Left forelimb (tissue), 1 donor: ENCODE measurements at places on chromosomes 4 and X.
A peak's percentile ranks its signal among the peaks of the same experiment; 100 is the strongest.

DNA sequence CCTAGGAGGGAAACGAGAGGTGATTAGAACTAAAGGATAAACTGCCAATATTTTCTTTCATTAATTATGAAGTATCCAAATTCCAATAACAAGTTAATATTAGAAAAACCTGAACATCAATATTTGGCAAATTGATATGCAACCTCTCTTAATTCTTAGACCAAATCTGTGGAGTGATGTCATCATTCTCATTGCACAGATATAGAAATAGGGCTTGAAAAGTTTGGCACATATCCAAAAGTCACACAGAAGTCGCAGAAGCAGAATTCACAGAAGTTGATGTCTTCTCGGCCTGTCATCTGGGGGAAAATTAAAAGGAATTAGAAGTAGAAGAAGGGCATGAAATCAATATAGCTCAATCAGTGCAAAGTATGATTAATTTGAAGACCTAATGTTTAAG lies 36.9 kb downstream of the ENPEP start:
- DNase-seq, result no peak

- DNase-seq, result no peak
Observed at GRCh38 chr4:101813604-101814003, 23.1 kb downstream of the BANK1 start.

- no peak for DNase-seq
Observed at GRCh38 chr4:35793045-35793722, 451.1 kb downstream of the ARAP2 start.

DNA sequence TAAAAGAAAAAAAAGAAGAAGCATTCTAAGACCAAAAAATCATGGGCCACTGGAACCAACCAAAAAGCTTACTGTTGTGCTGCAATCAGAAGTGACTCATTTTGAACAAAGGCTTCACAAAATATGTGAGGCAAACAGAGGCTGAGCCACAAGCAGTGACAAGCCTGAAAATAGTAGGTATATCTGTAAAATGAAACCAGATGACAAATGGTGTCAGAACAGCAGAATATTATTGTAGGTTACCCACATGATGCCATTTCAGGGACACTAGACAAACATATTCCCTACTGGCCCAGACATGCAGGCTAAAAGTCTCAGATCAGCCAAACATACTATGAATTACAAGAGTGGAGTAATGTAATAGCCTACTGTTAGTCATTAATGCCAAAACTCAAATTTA lies 1301.8 kb upstream of the DIAPH2 start:
- no peak for DNase-seq

- DNase-seq, result no peak
Observed at GRCh38 chr4:69713593-69713992, 46.8 kb downstream of the SULT1B1 start.

GRCh38 chr4:142416121-142416520 lies 430.0 kb downstream of the INPP4B start:
- DNase-seq, result no peak

- no peak for DNase-seq
Observed at GRCh38 chrX:68853665-68854251, 24.9 kb downstream of the EFNB1 start.

- no peak for DNase-seq
Observed at GRCh38 chr4:54498661-54499111, 159.1 kb upstream of the KIT start.

- no peak for DNase-seq
Observed at GRCh38 chrX:118497180-118497818, 1.7 kb downstream of the DOCK11 start.

GRCh38 chr4:6916587-6917460 lies 7.2 kb downstream of the TBC1D14 start:
- DNase-seq, result no peak

DNA sequence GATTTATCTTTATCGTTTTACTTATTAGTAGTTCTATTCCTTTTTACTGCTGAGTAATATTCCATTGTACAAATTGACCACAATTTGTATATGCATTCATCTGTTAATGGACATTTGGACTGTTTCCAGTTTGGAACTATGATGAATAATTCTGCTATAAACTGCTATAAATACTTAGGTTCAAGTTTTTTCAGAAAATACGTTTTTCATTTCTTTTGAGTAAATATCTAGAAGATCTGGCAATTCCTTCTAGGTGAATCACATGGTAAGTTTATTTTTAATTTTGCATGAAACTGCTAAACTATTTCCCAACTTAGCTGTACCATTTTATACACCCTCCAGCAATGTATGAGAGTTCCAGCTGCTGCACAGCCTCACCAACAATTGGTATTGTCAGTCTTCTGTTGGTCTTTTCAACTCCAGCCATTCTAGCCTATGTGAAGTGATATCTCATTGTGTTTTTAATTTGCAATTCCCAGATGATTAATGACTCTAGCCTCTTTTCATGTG lies 22.2 kb downstream of the LIN54 start:
- DNase-seq, result no peak

DNA sequence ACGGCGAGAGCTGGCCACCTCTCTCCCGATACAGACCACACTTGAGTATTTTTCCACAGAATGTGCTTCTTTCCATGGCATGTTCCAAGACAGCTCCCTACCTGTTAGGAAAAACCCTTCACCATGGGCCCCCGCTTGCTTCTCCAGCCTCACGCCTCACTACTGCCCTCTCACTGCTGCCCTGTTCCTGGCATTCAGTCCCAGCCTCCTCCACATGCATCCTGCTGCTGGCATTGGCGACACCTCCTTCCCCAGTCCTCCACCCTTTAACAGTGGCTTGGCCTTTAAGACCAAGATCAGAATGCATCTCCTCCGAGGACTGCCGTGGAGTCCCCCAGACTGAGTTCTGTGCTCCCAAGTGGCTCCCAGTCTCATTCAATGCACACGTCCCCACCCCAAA lies 10.7 kb downstream of the PNMA6F start:
- DNase-seq, result no peak

DNA sequence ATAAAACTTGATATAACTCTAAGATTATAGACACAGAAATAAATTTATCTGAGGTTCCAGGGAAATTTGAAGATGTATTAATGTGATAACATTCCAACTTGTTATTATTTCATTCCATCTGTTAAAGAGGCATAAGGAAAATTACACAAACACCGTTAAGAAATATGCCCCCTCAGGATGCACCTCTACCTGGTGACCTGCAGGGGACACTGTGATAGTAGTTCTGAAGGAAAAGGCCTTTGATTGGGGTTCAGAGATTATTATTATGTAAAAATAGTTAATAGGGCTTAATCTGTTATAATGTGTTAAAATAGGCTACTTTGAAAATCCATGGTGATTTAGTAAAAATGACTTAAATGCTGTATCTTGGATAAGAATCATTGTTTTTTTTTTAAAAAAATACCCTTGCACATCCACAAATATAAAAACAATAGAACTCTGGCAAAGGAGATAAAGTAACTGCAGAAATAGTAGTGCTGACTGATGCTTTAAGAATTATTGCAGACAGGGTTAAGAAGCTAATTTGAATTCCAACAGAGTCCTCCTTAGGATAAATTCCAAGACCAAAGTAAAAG lies 6.1 kb upstream of the ABRAXAS1 start:
- no peak for DNase-seq

- DNase-seq, result peak; percentile 60
Observed at GRCh38 chrX:110317061-110317819, 645 bp downstream of the AMMECR1 start.

DNA sequence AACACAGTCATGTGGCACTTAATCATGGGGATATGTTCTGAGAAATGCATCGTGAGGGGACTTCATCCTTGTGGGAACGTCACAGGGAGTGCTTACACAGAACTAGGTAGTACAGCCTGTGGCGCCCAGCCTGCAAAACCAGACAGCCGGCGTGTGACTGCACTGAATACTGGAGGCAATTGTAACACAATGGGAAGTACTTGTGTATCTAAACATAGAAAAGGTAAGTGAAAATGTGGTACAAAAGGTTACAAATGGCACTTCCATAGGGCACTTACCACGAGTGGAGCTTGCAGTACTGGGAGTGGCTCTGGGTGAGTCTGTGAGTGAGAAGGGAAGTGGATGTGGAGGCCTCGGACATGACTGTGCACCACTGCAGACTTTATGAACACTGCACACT lies 5.2 kb downstream of the TLR3 start:
- DNase-seq, result no peak

GRCh38 chr4:43456383-43456782 lies 563.9 kb downstream of the GRXCR1 start:
- DNase-seq, result no peak

DNA sequence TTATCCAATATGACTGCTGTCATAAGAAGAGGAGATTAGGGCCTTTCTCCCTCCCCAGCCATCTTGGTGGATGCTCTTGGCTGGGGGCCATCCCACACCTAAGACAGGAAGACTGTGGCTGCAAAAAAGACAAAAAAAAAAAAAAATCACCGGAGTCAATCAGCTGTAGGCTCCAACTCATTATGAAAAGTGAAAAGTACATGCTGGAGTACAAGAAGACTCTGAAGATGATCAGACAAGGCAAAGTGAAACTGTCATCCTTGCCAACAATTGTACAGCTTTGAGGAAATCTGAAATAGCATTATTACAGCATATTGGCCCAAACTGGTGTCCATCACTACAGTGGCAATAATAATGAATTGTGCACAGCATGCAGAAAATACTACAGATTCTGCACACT lies 5.2 kb downstream of the EGFL6 start:
- DNase-seq, result no peak

DNA sequence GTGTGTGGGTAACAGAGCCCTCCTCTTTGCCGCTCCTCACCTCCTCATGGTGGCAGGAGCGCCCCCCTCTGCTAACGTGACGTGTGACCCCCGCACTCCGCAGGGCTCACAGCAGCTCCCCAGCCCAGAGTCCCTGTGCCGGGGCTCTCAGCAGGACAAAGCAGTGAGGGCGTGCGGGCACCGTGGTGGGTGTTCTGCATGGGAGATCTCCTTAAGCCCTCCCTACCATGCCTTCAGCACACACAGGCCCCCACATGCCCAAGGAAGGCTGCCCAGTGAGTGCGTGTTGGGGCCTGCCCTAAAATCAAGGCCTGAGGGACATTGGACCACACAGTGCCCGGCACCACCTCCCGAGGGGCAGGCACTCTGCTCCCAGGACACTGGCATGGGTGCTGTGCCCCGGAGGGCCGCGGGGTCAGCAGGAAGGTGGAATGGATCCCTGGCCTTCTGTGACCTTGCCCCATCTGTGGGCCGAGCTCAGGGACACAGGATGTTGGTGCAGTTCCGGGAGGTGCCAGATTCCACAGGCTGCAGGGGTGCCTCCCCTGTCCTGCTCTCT lies 10.1 kb downstream of the PSAPL1 start:
- DNase-seq, result no peak

GRCh38 chr4:155675709-155676429 lies 9.2 kb downstream of the GUCY1A1 start:
- DNase-seq, result no peak

DNA sequence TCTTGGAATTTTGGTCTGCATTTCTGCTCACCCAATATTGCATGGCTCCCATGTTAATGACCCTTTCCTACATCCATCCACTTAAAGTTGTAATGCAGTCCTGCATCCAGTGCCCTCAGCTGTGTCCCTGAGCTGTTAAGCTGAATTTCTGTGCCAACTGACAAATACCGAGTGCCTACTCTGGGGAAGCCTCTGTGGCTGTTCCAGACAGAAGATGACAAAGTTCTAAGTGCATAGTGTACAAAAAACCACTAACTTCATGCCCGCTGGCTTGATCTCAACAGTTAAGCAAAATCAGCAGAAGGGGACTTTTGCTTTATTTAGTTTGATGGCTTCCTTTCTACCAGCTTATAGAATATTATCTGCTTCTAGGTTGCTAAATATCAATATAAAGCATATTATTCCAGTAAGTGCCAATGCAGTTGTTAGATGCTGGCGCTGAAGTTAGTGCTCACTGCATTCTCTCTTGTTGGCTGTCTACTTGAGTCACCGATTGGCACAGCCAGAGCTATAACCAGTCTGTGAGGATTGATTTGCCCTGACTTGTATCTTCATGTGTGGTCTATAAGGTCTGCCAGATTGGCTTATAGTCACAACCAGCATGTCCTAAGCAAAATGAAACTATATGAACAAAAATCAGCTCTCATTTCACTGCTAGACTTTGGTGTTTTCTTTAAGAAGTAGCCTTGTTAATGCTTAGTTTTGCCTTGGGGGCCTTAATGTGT lies 98.9 kb downstream of the KLHL8 start:
- no peak for DNase-seq

DNA sequence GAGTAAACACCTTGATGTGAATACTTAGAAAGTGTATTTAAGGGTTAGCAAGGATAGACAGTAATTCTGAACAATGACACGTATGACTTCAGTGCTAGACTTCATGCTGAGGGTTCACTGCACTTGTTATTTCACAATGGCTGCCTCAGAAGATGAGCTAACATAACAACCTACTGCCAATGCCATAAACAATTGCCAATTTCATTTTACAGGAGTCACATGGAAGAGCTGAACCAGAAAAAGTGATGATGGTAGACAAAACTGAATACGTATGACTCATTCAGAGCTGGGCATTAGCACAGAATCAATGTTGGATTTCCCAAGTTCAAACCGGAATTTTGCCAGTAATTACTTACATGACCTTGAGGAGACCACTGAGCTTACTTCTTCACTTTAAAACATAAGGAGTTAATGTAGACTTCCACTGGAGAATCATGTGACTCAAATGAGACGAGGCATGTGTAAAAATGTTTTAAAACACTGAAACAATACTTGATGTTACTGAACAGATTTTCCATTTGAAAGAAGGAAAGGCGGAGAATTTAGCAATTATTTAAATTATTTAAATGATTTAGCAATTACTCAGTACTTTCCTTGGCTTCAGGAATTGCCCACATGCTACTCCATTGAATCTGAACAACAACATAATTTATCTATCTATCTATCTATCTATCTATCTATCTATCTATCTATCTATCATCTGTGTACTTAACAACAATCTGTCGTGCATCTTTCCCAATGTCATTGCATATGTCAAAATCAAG lies 868.5 kb upstream of the SLIT2 start:
- DNase-seq, result no peak

GRCh38 chr4:88523325-88524129 lies at the start of gene PYURF:
Gene PYURF (minus strand): TSS chr4:88523776. CDS start chr4:88523700, 76 bp downstream.
- DNase-seq, result peak; percentile 95
